ENCODE measurements at places on chromosomes 2 and 18. TPM values are rescaled to one million over a fixed set of nuclear protein-coding genes. Genes with fewer than 3 reads are reported as not detected.

Gene SNED1
- total RNA-seq: 9.1 TPM

Gene ADGRF3
- total RNA-seq: not detected

Gene CXCR2
- not detected for total RNA-seq

Gene CRYBA2
- not detected for total RNA-seq

All from bronchus fibroblast of lung (primary cell).